ENCODE measurements at places on chromosomes 1 and 21.
A peak's percentile ranks its signal among the peaks of the same experiment; 100 is the strongest.

DNA sequence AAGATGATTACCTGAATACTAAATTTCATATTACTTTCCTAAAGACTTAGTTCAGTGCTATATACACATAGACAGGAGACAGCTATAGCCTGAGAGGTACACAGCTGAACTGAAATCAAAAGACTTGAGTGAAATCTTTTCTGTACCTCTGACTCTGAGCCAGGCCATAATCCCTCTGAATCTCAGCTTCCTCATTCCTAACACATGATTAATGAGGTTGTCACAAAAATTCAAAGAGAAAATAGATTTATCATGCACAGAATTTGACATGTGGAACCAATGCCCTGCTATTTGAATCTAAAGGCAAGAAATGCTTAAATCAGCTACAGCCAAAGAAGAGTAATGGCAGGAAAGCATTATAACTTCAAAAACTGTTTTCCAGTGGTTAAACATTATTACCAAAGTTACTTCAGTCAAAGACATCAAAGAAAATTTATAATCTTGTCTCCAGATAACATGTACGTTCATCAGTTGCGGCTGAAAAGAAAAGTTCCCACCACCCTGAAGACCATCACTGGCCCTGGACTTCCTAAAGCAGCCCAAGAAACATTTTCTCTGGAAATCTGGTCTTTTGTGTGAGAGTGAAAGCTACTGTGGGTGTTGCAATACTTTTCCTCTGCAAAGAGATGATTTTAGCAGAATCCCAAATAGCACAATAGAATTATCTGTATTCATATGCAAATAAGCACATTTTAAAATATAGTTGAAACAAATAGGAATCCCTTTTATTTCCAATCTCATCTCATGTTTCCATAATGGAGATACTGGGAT, 13.8 kb upstream of the ATP1A1 start:
- no peak for DNase-seq

DNA sequence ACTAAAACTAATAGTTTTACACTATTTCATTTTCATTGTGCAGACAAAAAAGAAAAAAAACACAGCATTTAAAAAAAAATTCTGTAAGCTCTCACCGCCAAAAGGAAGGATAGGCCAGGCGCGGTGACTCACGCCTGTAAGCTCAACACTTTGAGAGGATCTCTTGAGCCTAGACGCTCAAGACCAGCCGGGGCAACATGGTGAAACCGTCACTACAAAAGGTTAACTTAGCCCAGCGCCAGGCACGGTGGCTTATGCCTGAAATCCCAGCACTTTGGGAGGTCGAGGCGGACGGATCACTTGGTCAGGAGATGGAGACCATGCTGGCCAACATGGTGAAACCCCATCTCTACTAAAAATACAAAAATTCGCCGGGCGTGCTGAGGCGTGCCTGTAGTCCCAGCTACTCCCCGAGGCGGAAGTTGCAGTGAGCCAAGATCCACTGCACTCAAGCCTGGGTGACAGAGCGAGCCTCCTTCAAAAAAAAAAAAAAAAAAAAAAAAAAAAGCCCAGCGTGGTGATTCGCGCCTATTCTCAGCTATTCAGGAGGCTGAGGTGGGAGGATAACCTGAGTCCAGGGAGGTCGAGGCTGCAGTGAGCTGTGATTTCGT, 14.3 kb upstream of the SPEN start:
- DNase-seq: no peak

- DNase-seq: no peak
These were observed 58.2 kb downstream of the FNBP1L start for GRCh38 chr1:93506126-93506525.

DNA sequence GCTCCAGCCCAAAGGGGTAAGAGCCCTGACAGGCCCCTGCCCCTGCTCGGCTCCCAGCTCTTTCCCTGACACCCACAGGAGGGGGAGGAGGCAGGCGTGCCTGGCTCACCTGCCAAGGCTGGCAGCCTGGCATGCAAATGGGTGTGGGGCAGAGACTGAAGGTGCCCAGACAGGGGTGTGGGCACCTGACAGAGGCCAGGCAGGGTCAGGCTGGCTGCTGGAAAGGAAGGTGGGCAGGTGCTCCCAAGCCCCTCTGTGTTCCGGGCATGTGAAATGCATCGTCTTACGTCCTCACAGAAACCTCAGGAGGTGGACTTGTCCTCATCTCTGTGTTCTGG, 19.4 kb upstream of the CASZ1 start:
- DNase-seq: no peak

- no peak for DNase-seq
These were observed 253.7 kb downstream of the CACNA1E start for GRCh38 chr1:181737056-181737455.

DNA sequence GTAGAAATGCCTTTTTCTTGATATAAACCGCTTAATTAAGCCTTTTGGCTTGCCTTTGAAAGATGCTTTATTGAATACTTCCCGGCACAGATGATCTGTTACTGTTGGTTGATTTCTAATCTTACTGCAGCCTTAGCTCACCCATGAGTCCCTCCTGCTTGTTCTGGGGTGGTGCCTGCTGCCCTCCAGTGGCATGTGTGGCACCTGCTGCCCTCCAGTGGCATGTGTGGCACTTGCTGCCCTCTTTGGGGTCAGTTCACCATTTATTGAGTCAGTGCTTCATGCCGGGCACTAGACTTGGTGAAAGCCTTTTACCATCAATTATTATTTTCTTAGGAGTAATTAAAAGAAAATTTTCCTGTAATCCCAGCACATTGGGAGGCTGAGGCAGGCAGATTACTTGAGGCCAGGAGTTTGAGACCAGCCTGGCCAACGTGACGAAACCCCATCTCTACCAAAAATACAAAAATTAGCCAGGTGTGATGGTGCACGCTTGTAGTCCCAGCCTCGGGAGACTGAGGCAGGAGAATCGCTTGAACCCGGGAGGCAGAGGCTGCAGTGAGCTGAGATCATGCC, 54.3 kb downstream of the ADARB1 start:
- DNase-seq: peak; percentile 82

DNA sequence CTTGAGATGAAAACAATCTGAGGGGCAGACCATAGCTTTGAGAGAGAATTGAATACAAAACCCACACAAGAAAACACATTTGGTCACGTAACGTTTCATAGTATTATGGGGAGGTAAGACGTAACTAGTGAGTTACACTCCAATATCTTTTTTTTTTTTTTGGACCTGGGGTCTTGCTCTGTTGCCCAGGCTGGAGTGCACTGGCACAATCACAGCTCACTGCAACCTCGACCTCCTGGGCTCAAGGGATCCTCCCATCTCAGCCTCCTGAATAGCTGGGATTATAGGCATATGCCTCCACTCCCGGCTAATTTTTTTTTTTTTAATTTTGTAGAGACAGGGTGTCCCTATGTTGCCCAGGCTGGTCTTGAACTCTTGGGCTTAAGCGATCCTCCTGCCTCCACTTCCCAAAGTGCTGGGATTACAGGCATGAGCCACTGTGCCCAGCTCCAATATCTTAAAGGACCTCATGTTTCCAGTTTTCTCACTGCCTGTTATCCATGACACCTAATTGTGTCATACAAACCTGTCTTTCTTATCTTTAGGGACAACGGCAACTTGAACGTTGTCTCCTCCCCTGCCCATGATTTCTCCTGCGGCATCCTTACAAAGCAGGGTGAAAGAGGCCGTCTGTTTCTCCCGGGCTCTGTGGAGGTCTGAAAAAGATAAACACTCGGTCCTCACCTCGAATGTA, 5.3 kb downstream of the TRIM45 start:
- no peak for DNase-seq
